ENCODE measurements at places on chromosomes 1 and 21. TPM values are rescaled to one million over a fixed set of nuclear protein-coding genes. Genes with fewer than 3 reads are reported as not detected.

DNA sequence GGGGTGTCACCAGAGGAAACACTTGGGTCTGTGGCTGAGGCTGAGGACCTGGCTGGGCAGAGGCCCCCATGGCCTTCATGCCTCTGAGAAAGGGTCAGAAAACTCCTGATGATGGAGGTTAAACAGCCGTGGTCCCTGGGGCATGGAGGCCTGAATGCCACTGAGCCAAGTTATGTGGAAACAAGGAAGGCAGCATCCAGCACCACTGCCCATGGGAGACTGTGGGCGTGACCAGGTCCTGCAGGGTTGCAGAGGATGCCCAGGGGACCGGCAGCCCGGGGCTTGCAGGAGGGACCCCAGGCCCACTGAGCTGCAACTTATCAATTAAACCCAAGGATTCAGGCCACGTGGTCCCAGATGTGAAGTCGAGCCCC lies 18.9 kb upstream of the COL6A2 start:
- DNase-seq, result no peak

DNA sequence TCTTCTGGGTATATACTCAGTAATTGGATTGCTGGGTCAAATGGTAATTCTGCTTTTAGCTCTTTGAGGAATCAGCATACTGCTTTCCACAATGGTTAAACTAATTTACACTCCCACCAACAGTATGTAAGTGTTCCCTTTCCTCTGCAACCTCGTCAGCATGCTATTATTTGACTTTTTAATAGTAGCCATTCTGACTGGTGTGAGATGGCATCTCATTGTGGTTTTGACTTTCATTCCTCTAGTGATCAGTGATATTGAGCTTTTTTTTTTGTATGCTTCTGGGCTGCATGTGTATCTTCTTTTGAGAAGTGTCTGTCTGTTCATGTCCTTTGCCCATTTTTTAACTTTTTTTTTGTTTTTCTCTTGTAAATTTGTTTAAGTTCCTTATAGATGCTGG lies 279.4 kb downstream of the PTGER3 start:
- no peak for DNase-seq

- DNase-seq, result no peak
Observed at GRCh38 chr1:21258331-21259134, 31.7 kb downstream of the ECE1 start.

DNA sequence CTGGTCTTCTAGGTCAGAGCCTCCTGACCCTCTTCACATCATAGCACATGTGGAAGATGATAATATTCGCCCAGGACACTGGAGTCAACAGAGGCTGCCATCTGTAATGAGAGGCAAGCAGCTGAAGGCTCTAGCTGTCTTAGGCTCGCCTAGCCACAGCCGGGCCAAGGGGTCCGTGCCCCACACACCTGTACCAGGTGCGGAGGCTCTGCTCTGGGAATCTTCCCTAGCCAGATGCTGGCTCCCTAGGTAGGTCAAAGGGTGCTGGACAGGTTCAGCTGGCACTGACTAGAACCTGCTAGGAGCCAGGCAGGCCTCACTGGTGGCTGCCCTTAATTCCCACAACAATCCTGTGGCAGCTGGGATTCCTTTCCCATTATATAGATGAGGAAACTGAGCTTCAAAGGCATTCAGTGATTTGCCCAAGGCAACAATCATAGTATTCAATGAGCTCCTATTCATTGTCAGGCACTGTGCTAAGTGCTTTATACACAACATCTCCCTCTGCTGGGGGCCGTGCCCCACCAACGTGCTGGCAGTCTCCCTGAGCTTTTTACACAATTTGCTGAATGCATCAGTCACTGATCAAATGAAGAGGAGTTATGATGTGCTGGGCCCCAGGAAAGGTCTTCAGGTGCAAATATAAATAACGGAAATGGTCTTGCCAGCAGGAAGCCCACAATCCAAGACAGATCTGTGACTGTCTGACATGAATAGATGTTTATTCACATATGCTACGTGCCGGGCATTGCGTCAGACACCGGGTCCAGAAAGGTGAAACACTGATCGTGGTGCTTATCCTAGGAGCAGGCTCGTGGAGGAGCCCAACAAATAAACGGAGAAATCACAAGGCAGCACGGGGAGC lies 58.0 kb downstream of the DDX20 start:
- DNase-seq, result no peak

DNA sequence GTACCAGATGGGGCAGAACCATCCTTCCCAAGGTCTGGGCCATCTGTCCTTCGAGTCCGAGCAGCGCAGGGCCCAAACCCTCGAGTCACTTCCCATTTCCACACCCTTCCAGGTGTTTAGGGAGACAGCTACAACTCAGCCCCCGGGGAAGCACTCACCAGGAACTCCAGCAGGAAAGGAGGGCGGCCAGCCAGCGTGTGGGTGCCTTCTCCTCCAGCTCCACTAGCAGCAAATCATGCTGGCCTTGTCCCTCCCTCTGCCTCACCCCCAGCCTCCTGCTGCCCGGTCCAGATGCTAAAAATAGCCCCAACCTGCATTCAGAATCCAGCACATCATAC lies 56.1 kb downstream of the RIPK4 start:
- DNase-seq, result no peak

DNA sequence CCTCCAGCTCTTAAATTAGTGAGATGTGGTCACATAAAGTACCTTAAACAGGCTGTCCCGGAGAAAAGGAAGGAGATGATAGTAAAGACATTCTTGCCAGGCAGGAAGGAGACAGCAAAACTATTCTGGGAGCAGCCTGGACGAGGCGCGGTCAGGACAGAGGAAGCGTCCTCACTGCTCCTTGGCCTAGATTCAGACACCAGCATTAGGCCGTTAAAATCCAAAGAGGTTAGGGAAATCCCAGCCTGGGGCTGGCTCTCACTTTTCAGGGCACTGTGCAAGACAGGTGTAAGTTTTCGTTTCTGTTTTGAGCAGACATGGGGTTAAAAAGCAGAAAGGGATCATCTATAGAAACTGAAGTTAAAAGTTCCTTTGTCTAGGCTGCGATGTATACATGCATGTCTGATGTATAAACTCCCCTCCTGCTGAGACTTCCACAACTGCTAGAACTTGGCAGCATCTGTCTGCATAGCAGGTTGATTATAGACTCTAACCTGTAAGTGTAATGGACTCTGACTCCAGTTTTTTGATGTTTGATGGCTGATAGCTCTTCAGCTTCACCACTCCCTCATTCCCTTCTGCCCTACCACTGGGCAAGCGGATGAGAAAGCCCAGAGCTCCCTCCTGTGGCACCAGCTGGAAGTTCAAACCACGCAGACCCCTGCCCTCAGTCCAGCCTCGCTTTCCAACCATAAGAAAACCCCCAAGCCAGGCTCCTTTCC lies 21.5 kb downstream of the STPG1 start:
- DNase-seq, result no peak

- DNase-seq, result no peak
Observed at GRCh38 chr21:15872236-15872635, 142.5 kb downstream of the USP25 start.

The TRPM2 gene
- polyA plus RNA-seq, result 1.2 TPM

DNA sequence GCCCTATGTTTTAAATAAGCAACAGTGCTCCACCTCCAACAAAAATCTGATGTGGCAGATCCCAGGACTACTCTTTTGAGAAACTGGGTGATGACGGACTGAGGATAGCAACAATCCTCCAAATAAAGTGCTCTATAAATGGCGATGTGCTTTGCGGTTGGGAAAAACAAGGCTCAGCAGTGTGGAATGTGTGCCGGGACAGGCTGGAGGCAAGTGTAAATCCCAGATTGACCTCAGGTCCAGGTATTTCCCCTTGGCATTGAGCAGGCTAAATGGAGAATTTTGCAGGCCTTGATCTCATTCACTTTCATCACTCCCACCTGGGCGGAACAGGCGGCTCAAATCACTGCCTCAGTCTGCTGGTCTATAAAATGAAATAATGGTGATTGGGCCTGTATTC lies 35.1 kb downstream of the LRRC42 start:
- DNase-seq, result no peak

GRCh38 chr21:45150638-45151131 lies 76.3 kb downstream of the ADARB1 start:
- DNase-seq, result no peak

GRCh38 chr1:101843160-101843559 lies 153.6 kb downstream of the OLFM3 start:
- DNase-seq, result no peak

The GADD45A gene
- polyA plus RNA-seq, result 130 TPM

GRCh38 chr21:38524168-38525153 lies 26.2 kb upstream of the ERG start:
- DNase-seq, result no peak

The FAM151A gene
- 31.8 TPM for polyA plus RNA-seq

Measured in left renal cortex interstitium (tissue), 4 donors.